CD8-positive, alpha-beta memory T cell (primary cell): ENCODE measurements at places on chromosomes 16 and 17.

GRCh38 chr16:79037521-79038373 is 562.8 kb downstream of the MAF start:
- DNase-seq: no peak

DNA sequence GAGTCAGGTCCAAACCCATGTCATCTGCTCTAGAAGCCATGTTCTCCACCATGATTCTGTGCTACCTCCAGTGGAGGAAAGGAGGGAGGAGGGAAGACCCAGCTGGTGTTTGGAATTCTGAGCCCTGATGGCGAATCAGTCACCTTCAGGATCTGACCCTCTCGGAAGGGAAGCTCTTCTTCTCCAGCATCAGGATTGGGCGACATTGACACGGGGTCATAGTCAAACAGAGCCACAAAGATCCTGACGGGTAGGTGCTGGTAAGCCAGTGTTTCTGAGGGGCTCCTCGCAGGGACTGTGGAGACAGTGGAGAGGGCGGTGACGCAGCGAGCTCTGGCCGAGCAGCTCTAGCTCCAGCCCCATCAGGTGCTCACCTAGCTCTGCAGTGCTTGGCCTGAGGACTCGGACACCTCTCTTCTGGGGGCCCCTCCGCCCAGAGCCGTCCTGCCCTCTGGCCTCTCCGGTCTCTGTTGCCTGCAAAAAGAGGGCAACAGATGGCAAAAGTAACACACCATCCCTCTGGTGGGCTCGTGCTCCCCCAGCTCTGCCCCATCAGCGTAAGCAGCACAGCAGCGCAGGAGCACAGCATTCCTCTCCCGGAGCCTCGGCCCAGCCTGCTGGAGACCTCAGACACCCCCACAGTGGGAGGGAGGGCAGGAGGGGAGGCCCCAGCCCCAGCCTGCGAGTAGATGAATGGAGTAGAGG is 21.0 kb downstream of the TSPOAP1 start:
- no peak for DNase-seq

DNA sequence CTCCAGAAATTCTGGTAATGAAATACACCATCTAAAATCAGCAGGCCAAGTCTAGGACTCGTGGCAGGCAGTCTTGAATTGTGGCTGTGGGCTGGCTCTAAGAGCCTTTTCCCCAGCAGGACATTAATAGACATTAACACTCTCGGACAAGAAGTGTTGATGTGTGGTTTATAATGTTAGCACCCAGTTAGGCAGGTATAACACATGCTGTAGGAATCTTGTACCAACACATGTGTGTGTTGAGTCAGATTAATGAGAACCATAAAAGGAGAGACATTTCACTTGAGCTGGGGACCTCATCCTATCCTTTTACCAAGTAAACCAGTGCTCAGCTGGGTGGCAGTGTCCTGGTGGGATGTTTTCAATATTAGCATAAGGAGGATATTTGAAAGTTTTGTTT is 264.5 kb downstream of the FTO start:
- no peak for DNase-seq

- DNase-seq: no peak
These were observed 356.5 kb upstream of the CDH8 start for GRCh38 chr16:62392698-62393097.

- no peak for DNase-seq
These were observed 1.3 kb downstream of the ARRB2 start for GRCh38 chr17:4711661-4712181.

DNA sequence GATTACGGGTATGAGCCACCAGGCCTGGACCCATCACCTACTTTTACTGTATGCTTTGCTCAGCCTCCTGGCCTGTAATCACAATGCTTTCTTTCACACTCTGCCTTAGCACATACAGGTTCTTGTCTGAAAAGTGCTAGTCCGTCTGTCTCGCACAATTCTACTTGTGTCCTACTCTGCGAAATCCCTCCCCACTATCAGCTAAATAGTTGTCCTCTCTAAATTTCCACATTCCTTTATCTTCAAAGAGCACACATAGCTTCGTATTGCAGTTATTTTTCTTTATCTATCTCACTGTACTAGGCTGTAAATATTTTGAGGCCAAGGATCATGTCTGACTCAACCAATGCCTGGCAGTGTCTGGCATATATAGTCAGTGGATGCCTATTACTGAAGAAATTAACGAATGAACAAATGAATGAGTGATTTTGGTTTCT is 38.5 kb upstream of the ETV4 start:
- DNase-seq: no peak

- DNase-seq: no peak
These were observed 70.2 kb downstream of the SMURF2 start for GRCh38 chr17:64591944-64592343.

DNA sequence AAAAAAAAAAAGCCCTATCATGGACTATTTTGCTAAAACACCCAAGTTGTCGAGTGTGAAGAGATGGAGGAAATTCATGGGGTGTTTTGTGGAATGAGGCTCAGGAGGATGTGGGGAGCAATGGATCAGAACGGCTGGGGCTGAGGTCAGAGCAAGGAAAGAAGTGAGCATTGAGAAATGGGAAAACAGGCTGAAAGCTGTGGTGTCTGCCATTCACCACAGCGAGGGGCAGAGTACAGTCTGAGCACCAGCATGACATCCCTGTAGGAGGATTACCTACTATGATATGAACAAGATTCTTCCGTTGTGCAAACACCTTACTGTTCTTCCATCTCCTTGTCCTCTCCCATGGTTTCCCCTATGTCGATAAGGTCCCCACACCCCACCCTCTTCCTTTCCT is 193.1 kb downstream of the TMEM114 start:
- no peak for DNase-seq

- no peak for DNase-seq
These were observed 1.7 kb downstream of the MYOCD start for GRCh38 chr17:12667299-12667958.

DNA sequence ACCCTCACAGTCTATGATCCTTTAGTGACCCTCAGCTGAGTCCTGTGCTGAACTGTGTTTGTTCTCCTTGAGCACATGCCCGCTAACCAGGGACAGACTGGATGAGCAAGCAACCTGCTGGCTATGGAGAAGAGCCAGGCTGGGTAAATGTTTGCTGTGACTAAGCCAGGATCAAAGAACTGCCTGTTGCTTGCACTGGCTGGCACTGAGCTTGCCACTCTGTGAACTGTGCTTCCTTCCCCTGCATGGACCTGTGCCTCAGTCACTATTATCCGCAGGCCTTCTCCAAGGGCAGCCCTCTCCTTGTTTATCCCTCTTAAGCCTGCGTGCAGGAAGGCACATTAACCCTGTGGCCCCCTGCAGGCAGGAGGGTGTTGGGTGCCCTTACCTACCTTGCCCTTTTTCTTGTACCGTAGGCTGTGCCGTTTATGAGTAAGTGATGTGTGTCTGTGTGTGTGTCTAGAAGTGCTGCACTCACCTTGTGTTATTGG is 7.4 kb downstream of the PNPO start:
- DNase-seq: no peak

DNA sequence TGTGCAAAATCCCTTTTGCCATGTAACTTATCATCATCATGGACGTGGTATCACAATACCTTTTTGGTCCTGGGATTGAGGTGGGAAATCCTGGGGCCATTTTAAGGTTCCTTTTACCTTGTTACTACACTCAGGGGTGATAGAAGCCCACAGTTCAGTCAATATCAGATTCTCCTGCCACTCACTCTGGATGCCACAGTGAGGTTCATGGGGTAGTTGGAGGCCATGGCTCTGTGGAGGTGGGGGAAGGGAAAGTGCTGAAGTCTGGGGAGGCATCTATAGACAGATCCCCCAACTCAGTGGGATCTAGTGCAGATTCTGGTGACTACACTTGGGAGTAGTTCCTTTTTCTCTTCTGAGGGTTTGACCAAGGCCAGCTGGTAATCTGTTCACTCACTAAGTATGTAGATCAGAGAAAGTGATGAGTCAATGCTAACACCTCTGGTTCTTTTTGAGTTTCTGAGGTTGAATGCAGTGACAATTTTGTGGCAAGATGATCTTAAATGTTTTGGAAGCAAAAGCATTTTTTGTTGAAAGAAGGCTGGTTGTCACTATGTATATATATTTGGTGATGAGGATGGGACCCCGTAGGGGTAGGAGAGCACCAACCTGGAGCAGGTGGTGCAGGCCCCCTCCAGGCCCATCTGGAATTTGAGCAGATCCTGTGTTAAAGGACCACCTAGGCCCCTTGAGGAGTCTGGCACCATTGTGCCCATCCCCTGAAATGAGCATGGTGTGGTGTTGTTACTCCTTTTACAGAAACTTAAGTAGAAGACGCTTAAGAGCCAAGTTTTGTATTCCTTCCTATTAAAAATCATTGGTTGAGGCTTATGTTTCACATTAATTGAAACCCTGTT is 18.8 kb upstream of the IRF8 start:
- DNase-seq: no peak

DNA sequence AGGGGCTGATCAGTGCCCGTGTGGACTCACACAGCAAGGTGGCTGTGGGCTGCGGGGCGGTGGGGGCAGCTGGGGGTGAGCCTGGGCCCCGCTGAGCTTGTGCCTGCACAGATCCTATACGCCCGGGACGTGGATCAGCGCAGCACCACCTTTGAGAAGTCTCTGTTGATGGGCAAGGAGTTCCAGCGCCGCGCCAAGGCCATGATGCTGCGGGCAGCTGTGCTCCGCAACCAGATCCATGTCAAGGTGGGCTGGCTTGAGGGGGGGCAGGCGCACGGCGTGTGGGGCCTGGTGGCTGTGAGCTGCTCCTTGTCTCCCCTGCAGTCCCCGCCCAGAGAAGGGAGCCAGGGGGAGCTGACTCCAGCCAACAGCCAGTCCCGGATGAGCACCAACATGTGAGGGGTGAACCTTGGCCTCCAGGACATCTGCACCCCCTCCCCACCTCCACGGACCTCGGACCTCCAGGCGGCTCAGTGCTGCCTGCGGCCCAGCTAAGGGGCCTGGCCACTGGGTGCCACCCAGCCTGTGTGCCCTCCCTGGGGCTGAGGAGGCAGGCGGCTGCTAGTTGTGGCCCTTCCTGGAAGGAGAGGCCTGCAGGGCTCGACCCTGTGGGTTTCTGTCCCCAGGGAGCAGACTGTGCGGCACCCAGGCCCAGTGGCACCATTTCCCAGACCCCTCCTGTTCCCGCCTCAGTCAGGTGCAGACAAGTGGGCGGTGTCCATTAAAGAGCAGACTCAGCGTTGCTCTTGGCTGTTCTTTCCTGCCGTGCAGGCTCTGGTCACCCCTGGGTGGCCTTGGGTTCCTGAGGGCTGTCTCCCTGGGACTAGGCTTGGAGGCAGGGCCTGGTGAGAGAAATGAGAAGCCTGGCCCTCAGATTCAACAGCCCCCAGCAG is 5.3 kb downstream of the GPS1 start:
- no peak for DNase-seq

DNA sequence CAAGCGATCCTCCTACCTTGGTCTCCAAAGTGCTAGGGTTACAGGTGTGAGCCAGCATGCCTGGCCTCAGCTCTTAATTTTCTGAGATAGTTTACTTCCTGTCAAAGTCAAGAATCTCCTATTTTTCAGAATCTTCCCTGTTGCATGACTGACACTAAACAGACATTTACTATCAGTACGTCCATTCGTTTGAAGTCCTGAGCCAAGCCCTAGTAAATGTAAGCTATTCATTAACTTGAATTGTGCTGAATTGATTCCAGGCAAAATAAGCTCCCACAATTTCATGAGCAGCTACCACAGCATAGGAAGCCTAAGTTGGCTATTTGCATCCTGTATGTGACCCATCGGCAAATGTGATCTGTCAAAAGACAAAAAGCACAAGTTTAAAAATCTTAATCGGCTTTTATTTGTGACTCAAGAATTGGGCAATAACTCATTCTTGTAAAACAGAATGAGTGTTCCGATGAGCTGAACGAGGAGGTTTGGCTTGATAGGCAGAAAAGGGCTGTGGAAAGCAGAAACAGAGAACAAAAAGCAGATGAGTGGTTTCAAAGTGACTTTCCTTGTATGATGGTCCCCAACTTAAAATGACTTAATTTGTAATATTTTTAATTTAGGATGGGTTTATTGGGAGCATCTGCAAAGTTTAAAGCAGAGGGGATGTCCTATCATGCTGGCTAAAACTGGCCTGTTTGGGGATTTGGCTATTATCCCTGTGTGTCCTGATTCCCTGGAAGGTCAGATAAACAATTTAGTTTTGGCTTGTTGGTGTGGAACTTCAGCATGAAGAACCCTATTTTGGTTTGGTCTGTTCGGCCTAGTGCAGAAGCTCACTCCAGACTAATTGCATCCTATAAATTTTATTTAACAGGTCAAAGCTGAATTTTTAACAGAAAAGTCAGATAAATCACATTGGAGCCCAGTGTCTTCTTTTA is 14.2 kb downstream of the RNF112 start:
- no peak for DNase-seq

DNA sequence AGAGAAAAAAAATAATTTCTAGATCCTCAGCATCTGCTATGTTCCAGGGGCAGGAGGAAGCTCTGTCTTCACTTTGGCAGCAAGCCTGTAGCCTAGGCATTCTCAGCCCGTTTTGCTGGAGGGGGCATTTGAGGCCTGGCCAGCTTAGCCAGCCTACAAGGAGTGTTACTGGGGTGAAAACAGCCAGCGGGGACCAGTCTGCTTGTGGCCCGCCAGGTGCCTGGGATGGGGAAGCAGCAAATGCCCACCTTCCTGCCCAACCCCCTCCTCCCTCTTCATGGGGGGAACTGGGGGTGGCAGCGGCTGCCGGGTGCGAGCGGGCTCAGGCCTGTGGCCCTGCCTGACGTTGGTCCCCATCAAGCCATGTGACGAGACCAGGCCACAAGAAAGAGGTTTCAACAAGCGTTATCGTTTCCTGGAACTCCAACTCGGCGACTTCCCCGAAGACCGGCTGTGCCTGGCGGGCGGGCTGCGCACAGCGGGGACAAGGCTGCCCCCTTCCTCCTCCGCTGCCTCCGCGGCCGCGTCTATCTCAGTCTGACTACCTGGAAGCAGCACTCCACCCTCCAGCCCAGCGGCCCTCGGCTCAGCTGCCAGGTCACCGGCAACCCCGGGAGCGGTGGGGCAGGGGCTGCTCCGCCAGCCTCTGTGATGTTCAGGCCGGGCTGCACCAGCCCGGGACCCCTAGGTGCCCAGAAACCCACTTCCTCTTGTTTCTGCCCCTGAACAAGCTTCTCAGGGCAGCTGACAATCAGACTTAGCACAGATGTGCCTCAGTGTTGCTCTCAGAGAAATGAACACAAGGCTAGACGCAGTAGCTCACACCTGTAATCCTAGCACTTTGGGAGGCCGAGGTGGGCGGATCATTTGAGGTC is 22.9 kb downstream of the SOCS1 start:
- DNase-seq: peak; percentile 92

- no peak for DNase-seq
These were observed 41.5 kb downstream of the RPTOR start for GRCh38 chr17:80585890-80586845.
